ENCODE measurements at places on chromosomes 13 and 19.

- DNase-seq = no peak
These were observed 41.2 kb upstream of the KCTD4 start for GRCh38 chr13:45242070-45242469.

GRCh38 chr13:89916551-89916950 lies 1430.9 kb upstream of the MIR17HG start:
- DNase-seq = no peak

DNA sequence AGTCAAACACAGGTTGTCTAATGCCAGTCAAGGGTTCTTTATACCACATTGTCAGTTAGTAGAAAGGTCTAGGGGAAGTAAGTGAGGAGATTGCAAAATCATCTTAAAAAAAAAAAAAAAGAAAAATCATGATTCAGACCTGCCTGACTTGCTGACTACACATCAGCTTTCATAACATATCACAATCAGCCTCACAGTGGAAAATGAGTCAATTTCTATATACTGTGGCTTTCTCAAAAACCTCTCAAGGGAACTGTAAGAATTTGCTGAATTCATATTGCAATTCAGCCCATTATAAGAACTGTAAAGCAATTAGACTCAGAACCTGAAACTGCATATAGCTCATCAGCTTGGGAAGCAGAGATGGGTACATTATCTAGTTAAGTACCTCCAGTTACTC lies 75.3 kb upstream of the GPC6 start:
- DNase-seq = no peak

DNA sequence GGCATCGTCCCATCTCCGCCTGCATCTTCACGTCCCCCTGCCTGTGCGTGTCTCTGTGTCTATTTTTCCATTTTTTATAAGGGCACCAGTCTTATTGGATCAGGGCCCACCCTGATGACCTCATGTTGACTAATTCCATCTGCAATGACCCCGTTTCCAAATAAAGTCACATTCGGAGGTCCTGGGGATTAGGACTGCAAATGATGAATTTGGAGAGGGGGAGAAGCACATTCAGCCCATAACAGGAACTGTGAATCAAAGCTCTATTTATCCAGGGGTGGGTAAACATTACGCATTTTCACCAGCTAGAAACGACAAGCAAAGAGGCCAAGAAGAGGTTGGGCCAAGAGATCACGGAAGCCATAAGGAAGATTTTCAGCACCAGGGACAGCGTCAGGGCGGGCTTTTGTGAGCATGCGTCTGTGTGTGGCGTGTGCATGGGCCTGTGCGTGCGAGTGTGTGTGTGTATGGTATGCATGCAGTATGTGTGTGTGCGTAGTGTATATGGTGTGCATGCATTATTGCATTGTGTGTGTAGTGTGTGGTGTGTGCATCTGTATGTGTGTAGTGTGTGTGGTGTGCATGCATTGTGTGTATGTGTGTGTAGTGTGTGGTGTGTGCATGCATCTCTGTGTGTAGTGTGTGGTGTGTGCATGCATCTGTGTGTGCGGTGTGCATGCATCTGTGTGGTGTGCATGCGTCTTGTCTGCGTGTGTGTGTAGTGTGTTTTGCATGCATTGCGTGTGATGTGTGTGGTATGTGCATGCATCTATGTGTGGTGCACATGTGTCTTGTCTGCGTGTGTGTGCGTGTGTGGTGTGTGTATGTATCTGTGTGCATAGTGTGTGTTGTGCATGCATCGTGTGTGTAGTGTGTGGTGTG lies 19.6 kb downstream of the CELF5 start:
- DNase-seq = no peak

- DNase-seq = no peak
These were observed 102.3 kb downstream of the GPC6 start for GRCh38 chr13:93328943-93329342.

DNA sequence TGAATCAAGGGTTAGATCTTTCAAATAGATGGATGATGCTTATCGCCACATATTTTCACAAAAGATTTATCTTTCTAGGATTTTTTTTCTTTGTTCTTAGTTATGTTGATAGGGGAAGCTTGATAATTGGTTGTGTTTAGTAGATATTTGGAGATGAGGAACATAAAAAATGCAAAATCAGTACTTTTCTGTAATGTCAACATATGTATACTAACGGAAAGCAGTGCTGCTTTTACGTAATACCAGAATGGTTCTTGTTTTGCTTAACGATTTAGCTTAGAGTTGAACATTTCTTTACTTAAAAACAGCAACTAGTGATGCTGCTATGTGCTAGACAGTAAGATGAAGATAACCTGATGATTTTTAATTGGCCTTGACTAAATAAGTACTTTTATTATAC lies 3.0 kb downstream of the ZMYM2 start:
- DNase-seq = no peak

GRCh38 chr13:84447640-84447978 lies 565.3 kb upstream of the SLITRK1 start:
- no peak for DNase-seq

DNA sequence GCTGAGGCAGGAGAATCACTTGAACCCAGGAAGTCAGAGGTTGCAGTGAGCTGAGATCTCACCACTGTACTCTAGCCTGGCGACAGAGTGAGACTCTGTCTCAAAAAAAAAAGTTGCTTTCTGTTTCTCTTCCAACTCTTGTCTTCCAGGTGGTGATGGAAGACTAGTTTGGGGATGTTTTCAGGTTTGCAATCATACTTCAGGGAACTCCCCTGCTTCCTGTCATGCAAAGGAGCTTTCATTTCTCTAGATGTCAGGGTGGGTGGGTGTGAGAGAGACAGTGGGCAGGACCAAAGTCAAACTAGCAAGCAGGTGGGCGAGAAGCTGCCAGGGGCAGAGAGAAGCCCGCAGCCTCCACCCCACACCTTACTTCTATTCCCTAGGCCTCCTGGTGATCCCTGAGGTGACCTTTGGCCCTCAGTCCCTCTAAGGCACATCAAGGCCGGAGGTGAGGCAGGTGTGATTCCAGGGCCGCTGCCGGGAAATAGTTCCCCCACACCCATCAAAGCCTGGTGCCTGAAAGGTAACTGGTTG lies 25.7 kb downstream of the CCNE1 start:
- no peak for DNase-seq

DNA sequence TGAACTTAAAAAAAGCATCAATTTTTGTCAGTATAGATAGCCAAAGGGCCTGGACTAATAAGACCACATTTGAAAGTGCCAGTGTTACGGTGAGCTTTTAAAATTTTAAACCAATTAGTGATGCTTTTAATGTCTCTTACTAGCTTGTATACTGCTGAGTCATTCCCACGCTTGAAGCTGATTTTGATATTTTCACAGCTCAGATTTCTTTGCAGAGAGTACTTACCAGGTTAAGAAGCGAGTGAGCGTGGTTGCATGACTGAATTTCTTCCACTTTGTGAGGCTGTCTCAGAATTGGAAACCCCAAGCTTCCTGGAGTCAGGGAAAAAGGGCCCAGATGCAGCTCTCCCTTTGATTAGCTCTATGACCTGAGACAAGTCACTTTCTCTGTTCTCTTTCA lies 74.5 kb upstream of the NBEA start:
- no peak for DNase-seq

DNA sequence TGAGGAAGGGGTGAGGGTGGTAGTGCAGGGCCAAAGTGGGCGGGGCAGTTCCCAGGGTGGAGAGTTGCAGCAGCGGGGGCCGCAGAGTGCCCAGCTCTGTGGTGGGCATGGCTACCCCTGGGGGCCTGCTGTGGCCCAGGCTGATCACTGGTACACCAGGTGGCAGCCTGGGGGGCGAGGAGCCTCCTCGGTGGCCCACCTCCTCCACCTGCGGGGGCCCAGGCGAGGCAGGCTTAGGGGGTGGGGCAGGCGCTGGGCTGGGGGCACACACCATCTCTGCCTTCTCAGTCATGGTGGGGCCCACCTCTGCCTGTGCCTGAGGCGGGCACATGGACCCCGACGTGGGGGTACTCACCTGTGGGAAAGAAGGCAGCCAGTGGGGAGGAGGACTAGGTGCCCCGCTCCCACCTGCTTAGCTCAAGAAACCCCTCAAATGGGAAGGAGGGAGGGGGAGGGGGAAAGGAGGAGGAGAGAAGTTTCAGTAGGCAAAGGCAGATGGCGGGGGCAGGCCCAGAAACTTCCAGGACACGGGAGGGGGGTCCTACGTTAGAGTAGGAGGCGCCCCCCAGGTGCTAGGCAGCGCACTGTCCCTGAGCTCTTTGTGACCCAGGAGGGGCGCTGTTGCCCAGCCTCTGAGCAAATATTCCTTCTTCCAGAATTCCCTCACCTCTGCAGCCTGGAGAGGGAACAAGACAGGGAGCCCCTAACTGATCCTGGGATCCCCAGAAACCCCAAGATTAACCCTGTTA lies 1.6 kb downstream of the LYL1 start:
- no peak for DNase-seq

GRCh38 chr19:5141129-5141849 lies 172.4 kb downstream of the KDM4B start:
- DNase-seq = no peak

DNA sequence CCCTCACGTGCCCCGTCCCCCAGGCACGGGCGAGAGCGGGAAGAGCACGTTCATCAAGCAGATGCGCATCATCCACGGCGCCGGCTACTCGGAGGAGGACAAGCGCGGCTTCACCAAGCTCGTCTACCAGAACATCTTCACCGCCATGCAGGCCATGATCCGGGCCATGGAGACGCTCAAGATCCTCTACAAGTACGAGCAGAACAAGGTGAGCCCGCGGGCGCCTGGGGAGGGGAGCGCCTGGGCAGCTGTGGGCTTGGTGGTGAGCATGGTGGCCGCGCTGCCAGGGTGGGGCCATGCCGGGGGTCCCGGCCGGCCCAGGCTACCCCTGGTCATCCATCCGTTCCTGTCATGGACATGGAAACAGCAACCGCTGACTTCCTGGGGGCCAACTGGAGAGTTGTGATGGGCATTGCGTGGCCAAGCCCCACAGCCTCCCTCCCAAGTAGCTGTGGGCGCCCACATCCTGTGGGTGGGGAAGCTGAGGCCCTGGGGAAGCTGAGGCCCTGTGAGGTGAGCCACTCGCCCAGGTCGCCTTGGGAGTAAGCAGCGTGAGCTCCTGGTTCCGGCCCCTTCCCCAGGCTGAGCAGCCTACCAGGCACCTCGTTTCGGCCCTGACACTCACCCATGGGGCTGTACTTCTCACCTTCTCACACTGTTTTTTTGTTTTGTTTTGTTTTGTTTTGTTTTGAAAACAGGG lies 16.1 kb downstream of the GNA11 start:
- no peak for DNase-seq

DNA sequence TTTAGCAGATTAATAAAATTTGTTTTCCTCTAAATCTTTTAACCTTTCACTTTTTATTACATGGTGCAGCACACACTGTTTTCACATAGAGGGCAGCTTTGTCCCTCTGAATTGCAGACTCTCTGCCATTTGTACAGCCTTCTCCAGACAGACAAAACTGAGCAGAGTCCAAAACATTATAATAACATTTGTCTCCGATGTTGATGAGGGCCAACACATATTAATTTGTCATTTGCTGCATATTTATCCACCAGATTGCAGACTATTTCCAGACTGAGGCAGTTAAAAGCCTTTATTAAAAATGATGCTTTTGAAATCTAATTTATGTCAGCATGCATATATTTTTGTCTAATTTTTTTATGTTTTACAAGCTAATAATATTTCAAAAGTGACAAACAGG lies 1251.9 kb upstream of the SLC10A2 start:
- DNase-seq = no peak

DNA sequence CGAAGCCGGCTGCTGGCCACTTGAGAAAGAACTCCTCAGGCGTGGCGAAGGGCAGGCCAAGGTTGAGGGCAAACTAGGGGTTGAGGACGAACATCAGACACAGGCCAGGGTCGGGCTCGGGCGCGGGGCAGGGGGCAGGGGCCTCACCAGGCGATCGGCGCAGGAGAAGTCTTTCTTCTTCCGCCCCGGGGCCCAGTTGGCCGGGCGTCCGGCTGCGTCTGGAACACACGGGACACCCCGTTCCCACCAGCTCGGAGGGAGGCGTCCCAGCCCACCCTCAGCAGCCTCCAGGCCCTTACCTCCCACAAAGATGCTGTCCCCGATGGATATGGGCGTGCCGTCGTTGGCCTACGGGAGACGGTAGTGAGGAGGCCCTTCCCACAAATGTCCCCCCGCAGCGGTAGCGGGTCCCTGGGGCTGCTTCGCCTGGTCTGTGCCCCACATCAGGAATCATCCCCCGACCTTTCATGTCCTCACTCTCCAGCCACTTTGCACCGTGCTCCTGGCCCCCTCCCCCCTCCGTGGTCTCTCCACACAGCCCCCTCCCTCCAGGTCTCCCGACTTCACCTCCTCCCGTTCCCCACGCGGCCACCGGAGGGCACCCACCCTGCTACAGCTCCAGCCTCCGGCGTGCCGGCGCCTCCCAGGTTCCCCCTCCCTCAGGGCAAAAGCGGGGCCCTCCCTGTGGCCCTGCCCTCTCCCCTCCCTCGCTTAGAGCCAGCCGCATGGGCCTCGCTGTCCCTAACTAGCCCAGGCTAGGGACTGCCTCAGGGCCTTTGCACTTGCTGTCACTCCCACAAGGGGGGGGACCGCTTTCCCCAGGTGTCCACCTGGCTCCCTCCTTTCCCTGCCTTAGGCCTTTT lies 4.8 kb downstream of the PNKP start:
- DNase-seq = no peak

- no peak for DNase-seq
These were observed 31.7 kb downstream of the INSR start for GRCh38 chr19:7262470-7262869.

DNA sequence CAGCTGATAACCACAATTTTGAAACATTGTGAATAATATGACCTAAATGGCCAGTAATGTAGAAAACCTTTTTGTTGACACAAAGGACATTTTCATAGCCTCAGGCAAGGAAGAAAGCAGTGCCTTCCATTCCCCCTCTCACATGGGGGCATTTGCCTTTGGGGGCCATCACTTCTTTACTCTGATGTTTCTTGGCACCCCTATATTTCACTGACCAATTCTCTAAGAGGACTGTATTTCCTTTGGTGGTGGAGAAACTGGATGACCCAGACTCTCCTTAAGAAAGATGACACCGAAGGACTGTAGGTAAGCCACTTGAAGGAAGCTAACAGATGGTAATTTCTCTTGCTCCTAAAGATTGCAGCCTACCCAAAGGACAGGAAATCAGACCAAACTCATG lies 254.6 kb downstream of the DCLK1 start:
- DNase-seq = no peak

DNA sequence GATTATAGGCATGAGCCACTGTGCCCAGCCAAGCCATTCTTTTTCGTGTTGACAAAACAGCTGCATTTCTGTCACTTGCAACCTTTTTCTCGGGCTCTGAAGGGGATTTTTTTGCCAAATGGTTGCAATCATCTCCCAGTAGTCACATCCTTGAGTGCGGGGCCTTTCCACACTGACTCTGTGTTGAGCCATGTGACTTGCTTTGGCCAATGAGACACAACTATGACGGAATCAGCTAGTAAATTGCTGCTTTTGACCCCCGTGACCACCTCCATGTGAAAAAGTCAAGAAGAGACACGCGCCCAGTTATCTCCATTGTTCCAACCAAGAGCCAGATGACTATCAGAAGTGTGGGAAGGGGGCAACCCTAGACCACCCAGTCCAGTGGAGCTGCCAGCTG lies 18.3 kb downstream of the NPHS1 start:
- no peak for DNase-seq

Data from NCI-H1930 (cell line).